ENCODE measurements at places on chromosomes 7 and 10.
A peak's percentile ranks its signal among the peaks of the same experiment; 100 is the strongest.

GRCh38 chr10:97925308-97925938, 75.8 kb downstream of the GOLGA7B start:
- DNase-seq = no peak

- no peak for DNase-seq
These were observed 87.5 kb downstream of the PLXNA4 start for GRCh38 chr7:132488634-132489302.

- DNase-seq = no peak
These were observed 259.9 kb downstream of the SKIDA1 start for GRCh38 chr10:21265622-21266021.

- DNase-seq = no peak
These were observed 248.7 kb upstream of the TCF7L2 start for GRCh38 chr10:112701211-112701877.

- no peak for DNase-seq
These were observed 113.6 kb downstream of the OAT start for GRCh38 chr10:124305131-124305530.

DNA sequence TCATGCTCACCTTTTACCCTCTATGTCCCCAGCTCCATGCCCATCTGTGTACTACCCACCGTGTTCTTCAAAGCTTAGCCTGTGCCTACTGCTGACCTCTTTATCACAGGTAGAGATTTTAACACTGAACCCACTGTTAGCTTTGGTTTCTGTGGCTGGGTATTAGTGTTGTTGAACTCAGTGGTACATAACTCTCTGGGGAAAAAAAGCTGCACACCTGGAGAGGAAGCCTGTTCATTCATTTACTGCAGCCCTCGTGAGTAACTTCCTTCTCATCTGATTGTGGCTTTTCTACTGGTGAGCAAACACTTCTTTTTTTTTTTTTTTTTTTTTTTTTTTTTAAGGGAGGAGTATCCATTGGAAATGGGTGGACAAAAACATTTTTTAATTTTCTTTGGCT, 326.3 kb downstream of the CCSER2 start:
- no peak for DNase-seq

GRCh38 chr7:50699143-50699542, 83.6 kb downstream of the GRB10 start:
- DNase-seq = no peak

DNA sequence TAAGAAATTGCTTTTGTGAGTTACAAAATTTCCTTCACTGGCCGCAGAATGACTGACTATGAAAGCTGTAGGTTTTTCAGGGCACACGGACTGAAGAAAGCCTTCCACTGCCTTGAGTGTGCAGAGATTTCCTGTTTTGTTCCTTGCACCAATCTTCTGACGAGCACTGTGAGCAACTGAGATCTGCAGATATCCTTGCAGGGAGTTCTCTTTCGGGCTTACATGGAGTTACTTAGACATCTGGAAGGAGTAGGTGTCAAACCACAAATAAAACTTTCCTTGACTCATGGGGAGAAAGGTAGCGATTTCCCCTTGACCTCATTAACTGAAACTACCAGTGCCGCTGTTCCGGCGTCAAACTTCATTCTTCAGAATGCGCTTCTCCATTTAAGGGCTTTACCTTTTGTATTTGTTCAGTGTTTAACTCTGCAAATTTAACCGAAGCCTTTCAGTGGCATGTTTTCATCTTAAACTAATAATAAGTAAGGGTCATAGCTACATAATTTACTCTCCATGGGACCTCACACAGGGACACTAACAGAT, 1175.3 kb downstream of the GATA3 start:
- no peak for DNase-seq

DNA sequence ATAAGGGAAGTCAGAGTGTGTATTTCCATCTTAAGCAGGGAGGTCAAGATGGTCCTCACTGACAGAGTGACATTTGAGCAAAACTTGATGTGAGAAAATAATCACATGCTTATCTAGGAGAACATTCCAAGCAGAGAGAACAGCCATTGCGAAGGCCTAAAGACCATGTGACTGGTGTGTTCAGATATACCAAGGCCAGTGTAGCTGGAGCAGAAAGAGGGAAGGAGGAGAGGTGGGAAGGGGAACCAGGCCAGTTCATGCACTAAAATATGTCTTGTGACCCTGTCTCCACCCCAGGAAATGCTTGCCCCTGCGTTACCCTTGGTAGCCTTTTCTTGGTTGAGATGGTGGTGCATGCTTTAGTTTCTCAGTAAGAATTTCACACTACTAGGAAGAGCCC, 77.4 kb downstream of the CACNB2 start:
- DNase-seq = no peak

DNA sequence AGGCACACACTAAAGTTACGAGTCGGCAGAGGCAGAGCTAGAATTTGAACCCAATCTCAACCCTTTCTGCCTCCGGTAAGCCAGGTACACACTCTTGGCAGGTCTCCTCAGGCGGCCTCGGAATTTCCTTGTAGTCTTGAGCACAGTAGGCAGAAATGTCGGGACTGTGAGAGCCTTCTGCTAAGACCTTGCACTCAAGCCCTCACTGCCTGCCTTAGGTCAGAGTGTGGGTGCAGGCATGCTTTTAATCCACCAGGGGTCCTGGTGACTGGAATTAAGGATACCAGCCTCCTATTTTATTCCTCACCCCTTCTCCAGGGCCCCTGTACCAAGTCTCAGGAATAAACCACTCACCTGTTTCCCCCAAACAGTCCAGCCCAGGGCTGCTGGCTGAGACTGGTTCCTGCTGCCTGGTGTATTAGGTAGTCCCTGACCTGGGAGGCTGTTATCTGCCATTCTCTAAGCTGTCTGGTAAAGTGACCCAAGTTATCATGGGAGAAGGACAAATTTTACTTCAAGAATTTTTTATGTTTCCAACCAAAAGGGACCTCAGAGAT, 855 bp downstream of the ATP6V1F start:
- no peak for DNase-seq

GRCh38 chr7:117194445-117194844, 128.4 kb downstream of the WNT2 start:
- DNase-seq = no peak

- DNase-seq = no peak
These were observed 535.9 kb downstream of the AUTS2 start for GRCh38 chr7:70134029-70134770.

- no peak for DNase-seq
These were observed 28.5 kb downstream of the PIP4K2A start for GRCh38 chr10:22685926-22686325.

- no peak for DNase-seq
These were observed 119.0 kb downstream of the LMBR1 start for GRCh38 chr7:156773966-156774365.

GRCh38 chr7:133709036-133709880, 417.9 kb upstream of the LRGUK start:
- DNase-seq = no peak

DNA sequence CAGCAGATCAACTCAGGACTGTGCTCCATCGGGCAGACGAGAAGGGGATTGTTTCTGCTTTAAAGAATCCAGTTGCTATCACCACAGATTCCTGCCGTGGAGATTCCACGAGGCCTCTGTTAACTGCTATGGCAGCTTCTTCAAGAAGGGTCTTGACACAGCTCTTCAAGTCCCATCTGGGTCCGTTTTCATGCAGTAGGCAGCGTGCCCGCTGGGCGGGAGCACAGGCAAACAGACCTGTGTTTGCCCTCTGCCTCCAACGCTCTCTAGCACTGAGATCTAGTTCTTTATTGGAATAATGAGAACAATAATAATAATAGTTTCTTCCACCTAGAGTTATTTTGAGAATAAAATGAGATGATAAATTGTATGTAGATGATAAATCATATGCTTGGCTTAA, 127.2 kb upstream of the SP8 start:
- no peak for DNase-seq

GRCh38 chr7:81638198-81638597, 131.6 kb downstream of the HGF start:
- DNase-seq = no peak

GRCh38 chr10:15719049-15719898, 448 bp downstream of the ITGA8 start:
- DNase-seq = no peak

DNA sequence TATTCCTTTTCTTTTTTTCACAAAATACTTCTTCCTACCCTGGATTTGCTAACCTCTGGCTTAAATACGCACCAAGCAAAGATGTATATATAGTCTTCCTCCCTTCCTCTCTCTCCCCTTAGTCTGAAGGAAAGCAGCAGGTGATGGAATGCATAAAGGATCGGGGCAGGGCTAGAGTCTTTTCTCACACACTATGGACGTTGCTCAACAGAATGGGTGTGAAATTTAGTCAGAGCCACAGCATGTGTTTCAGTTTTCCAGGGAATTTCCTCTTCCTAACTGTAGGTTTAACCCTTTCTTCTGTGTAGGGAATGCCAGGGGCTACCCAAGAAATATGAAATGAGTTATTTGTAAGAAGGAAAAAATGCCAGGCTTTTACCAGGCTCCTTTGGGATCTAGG, 71.4 kb upstream of the NFKB2 start:
- DNase-seq = no peak

DNA sequence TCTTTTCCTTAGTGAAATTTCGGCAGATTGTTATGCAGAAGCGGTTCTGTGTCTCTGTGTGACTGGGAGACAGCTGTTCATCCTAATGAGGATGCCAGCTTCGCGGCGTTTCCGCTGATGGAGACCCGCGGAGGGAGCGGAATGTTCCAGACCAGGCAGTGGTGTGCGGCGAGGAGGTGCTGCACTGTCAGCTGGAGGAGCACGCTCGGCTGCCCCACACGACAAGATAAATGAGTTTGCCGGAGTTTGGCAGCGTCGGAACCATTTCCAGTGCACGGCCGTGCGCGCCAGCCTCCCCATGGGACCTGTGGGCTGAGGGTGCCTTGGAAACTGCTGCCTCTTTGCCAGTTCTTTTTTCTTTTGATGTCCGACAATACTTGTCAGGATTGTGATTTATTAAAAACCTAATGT, 64.6 kb downstream of the WDR37 start:
- no peak for DNase-seq

GRCh38 chr10:17340144-17340829, 112.2 kb downstream of the VIM start:
- no peak for DNase-seq

- DNase-seq = no peak
These were observed 145.0 kb downstream of the PARD3 start for GRCh38 chr10:34670081-34670480.

GRCh38 chr7:30470771-30471170, 7.8 kb downstream of the NOD1 start:
- DNase-seq = no peak

DNA sequence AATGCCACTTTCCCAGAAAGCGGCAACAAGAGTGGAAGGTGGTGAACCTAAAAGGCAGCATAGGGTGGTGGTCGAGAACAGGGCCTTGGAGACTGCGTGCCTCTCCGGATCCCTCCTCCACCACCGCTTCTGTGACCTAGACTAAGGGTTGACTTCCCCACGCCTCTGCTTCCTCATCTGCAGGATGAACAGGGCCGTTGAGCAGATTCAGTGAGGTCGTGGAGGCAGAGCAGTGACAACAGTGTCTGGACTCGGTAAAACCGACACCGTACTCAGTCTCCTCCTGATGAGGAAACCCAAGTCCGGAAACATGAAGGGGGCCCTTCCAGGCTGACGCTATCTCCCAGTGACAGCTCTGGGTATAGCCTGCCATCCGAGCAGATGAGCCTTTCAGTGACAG, 162.6 kb downstream of the CELF2 start:
- peak; percentile 30 for DNase-seq

DNA sequence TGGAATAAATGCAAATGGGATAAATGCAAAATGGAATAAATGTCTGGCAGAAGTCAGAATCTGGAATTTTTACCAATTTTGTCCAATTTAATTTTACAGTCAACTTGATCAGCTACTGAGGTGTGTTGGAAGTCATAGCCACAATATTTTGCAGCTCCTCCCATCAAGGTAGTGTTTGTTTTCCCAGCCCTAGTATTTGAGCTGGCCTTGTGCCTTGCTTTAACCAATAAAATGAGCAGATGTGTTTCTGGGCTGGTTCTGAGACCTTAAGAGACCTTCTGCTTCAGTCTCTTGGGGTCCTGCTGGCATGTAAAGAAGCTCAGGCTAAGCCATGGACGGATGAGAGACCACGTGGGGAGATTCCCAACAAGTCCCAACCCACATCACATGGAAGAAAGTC, 42.7 kb upstream of the RSBN1L start:
- DNase-seq = no peak

GRCh38 chr7:10237306-10237705, 736.4 kb upstream of the PHF14 start:
- DNase-seq = no peak

DNA sequence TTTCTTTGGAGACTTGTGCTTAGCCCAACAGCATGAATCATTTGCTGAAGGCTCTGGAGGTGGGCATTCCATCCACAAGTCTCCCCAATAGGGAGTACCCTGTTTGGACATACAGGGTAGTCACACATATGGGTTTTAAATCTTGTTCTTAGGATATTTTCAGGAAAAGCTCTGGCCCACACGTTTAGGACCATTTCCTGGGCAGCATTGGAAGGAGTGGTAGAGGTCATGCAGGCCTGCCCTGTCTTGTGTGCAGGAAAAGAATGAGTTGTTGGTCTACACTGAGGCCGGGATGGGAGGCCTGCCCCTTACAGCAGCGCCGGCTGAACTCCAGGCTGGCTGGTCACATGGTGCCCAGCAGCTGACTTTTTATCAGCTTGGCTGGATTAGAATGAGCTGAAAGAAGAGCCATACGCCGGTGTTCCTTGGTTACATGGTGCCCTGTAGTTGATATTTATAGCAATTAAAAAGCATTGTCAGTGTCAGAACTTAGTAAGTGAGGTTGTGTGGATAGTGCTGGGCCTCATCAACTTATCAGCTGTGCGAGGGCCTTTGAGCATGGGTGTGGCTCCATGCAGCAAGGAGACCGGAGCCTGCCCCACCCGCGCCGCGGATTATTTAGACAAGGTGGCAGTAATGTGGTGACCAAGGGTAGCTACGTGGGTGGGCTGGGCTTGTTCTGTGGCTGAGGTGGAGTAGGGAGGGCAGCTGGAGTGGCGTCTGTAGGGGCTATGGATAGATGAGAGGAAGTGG, 28.6 kb downstream of the OGDH start:
- DNase-seq = no peak

- no peak for DNase-seq
These were observed 22.8 kb downstream of the ANTXRL start for GRCh38 chr10:46309511-46310142.

DNA sequence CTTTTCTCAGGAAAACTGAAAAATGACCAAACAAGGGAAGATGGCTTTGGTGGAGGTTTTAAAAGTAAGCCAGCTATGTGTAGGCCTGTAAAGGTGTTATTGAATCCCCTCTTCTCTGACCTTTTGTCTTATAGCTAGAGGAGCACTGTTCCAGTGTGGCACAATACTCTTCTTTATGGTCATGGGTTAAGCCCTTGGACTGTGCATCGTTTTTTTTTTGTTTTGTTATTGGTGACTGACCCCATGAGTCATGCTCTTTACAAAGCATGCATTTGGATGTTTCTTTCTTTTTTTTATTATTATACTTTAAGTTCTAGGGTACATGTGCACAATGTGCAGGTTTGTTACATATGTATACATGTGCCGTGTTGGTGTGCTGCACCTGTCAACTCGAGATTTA, 19.6 kb upstream of the FAM25A start:
- DNase-seq = no peak

Measured in stimulated activated CD8-positive, alpha-beta memory T cell treated with anti-CD3 and anti-CD28 coated beads, Interleukin-7, amount 100 ng/mL, for 1 hour (primary cell).